Left ventricle myocardium inferior (tissue), 1 donor: ENCODE measurements at places on chromosomes 7 and 10.

GRCh38 chr10:52486840-52487611, 172.9 kb downstream of the DKK1 start:
- no peak for DNase-seq

DNA sequence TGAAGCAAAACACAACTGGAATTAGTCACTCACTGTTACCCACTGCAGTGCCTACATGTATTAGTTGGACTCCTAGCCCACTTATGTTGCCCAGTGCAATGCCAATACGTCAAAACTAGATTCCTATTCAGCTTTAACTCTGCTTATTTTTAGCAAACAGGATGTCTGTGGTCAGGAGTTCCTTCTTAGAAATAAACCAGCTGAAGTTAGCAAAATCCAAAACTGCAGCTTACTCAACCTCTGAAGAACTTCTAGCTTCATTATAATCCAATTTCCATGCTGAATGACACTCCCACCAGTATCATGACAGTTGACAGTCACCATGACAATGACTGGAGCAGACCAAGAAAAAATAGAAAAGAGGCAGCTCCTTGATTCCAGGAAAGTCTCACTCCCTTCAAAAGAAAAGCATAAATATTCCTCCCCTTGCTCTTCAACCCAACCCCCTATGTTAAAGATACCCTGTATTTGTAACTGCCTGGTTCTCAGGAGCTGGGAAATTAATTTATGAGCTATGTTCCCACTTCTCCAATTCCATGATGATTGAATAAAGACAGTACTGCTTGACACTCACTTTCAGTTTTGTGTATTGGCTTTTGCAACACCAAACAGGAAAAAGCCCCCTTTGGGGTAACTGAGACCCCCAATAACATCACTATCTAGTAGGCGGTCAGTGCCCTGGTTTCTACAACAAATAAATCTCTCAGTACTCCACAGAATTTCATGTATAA, 327.4 kb downstream of the SORCS1 start:
- DNase-seq = no peak

- DNase-seq = no peak
These were observed 325.2 kb downstream of the WDR37 start for GRCh38 chr10:1381339-1381738.

- no peak for DNase-seq
These were observed 21.3 kb upstream of the AMZ1 start for GRCh38 chr7:2666588-2667250.

DNA sequence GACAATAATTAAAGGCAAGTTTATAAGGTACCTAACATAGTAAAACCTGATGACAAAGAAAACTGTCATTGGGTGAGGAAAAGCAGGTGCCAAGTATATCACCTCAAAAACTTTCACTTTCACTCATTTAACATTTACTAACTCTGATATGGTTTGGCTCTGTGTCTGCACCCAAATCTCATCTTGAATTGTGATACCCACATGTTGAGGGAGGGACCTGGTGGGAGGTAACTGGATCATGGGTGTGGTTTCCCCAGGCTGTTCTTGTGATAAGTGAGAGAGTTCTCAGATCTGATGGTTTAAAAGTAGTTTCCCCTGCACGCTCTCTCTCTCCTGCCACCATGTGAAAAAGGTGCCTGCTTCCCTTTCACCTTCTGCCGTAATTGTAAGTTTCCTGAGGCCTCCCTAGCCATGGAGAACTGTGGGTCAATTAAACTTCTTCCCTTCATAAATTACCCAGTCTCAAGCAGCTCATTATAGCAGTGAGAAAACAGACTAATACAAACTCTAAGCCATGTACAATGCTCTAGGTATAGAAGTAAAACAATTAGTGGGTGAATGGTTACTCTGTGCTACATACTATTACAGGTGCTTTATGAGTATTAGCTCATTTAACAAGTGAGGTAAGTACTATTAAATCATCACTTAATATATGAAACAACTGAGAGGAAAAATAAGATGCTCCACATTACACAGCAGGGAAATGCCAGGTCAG, 199.0 kb downstream of the CHCHD3 start:
- no peak for DNase-seq

DNA sequence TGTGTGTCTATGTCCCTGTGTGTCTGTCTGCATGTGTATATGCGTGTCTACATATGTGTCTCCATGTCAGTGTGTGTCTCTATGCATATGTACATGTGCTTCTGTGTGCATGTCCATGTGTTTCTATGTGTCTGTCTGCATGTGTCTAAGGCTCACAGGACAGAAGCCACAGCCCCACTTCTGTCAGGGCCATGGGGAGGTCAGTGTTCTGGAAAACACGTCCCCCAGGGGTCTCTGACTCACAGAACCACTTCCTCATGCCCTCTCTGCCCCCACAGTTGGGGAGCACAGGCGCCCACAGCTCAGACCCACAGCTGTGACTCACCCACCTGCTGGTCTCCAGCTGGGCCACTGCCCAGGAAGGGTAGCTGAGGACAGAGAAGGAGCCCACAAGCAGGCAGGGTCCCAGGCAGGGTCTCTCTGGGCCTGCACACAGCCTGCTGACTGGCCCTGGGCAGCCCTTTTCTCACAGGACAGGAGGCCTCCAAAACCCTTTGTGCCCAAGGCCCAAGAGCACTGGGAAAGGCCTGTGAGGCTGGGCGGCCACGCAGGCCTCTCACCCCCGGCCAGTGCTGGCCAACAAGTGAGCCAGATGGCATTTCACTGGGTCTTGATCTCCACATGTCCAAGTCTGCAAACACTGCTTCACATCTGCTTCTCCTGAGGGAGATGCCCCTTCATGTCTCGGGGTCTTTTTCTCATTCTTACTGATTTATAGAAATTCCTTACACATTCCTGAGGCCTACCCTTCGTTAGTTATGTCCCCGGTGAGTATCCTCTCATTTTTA, 102.9 kb upstream of the FAM20C start:
- DNase-seq = peak; percentile 52

DNA sequence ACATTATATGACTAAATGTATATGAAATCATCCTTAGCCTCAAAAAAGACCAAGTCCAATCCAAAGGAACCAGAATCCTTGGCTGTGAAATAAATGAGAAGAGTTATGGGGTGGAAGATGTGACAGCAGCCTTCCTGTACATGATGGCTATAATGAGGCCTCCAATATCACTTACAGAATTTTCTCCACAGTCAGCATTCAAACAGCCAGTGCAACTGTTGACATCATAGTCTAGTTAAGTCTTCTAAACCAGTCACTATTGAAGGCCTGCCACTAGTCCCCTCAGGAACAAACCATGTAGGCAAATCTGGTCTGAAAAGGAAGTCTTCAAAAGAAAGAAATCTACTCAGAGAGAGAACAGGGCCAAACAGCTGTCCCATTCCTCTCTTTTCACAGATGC, 219.5 kb upstream of the CCDC6 start:
- no peak for DNase-seq

DNA sequence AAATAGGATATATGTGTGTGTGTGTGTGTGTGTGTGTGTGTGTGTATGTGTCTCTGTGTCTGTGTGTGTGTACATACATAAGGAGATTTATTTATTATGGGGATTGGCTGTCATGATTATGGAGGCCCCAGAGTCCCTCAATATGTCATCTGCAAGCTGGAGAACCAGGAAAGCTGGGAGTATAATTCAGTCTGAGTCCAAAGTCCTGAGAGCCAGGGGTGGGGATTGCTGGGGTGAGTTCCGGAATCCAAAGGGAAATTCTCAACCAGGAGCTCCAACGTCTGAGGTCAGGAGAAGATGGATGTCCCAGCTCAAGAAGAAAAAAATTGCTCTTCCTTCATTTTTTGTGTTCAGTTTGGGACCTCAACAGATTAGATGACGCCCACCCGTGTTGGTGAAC, 50.7 kb upstream of the PLPP4 start:
- DNase-seq = no peak

GRCh38 chr10:110865809-110866482, 5.8 kb upstream of the PDCD4 start:
- DNase-seq = no peak

GRCh38 chr10:62805231-62806099, 945 bp downstream of the ADO start:
- DNase-seq = no peak

DNA sequence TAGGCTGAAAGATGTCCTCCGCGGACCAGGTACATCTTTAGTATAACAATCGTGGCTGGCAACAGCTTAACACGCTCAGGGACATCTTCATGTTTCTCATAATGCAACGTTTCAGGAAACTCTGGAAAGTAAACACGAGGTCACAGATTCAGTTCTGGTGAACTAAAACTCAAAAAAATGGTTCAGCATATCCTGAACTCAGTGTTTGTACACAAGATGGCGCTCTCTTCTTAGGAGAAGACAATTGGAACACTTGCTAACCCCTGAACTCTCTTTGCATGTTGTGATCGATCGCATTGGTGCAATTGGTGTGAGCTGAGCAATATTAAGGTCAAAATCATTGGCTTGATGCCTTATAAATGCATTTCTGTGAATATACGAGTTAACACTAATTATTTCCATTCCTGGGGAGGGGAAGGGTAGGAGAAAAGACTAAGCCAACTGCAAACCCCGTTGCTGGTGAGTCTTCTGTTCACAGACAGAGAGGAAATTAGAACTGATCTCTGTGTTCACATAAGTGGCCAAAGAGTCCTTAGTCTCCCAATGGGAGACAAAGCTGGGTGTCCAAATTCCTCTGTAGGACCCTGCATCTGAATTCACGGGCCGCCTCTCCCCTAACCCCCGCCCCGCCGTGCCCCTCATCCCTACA, 52.6 kb upstream of the FAM180A start:
- no peak for DNase-seq

DNA sequence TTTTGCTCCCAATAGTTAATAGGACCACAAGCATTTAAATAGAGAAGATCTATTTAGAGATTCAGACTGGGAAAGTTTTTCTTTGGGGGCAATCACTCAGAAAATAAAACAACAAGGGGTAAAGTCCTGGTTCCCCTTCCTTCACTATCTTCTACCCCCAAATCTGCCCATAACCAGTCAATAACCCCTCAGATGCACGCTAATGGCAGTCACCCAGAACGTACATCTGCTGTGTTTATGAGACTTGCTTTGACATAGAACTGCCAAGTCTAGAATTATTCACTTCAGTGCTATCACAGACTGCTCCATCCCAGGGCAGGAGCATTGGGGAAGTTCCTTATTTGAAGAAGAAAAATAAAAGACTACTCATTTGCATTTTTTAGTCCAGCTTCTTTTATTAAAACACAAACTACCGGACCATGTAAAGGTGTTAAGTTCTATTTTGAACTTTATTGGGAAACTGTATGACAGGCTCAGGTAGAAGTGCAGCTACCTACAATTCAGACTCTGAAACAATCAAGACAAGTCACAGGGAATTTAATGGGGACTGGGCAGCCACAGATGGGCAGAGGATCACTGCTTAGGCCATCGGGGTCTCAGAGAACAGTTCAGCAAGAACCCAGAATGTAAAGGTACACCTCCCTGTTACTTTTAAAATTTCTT, 38.4 kb downstream of the ANK3 start:
- no peak for DNase-seq
